ENCODE measurements at places on chromosomes 7 and 10. TPM values are rescaled to one million over a fixed set of nuclear protein-coding genes. Genes with fewer than 3 reads are reported as not detected.

GRCh38 chr7:159093351-159093971, 51.2 kb downstream of the VIPR2 start:
- H3K27ac ChIP-seq = no peak overlapping the region
- no peaks in the 10 kb centered on the region for H3K27me3 ChIP-seq
- no peaks in the 10 kb centered on the region for H3K4me1 ChIP-seq

GRCh38 chr10:22340329-22341189, 4.7 kb upstream of the SPAG6 start:
- peaks cover 4% of the 10 kb centered on the region for H3K36me3 ChIP-seq
- H3K4me3 ChIP-seq = peak overlapping the region; percentile 92
- peak overlapping the region; percentile 91 for H3K27ac ChIP-seq
- peaks cover 90% of the 10 kb centered on the region for H3K27me3 ChIP-seq

- peaks cover 26% of the 10 kb centered on the region for H3K4me1 ChIP-seq
- peaks cover 10% of the 10 kb centered on the region for H3K36me3 ChIP-seq
- H3K27ac ChIP-seq = no peak overlapping the region
Observed at GRCh38 chr10:116084161-116084560, 188.8 kb downstream of the GFRA1 start.

GRCh38 chr7:30841025-30841735, 70.0 kb downstream of the MINDY4 start:
- peaks cover 11% of the 10 kb centered on the region for H3K36me3 ChIP-seq
- no peaks in the 10 kb centered on the region for H3K27me3 ChIP-seq
- DNase-seq = peak; percentile 62
- H3K4me3 ChIP-seq = no peak overlapping the region

DNA sequence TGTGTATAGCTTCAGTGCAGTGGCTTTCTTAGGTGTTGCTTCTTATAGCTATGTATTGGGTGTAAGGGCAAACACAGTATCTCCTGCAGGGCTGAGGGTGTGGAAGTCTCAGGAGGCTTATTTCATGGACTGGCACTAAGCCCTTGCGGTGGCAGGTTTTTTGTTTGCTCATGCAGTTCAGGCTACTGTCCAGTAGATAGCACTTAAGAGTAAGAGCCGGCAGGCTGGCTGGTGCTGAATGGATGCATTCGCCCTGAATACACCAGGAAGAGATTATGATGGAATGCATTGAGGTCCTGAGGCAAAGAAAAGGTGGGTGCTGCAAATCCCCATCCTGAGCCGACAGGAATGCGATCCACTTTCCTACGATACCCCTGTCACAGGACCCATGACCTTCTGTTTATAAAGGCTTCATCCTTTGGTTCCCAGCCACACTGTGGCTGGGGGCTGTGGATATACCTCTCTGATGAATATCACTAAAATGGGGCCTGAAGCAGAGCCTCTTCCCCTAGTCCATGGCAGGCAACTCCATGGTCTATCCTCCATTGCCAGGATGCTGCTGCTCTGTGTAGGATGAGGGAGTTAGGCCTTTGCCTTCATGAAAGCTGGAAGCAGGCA, 44.9 kb downstream of the ANXA8 start:
- DNase-seq = no peak
- peaks cover 20% of the 10 kb centered on the region for H3K27me3 ChIP-seq
- H3K4me1 ChIP-seq = no peaks in the 10 kb centered on the region
- no peak overlapping the region for H3K27ac ChIP-seq

DNA sequence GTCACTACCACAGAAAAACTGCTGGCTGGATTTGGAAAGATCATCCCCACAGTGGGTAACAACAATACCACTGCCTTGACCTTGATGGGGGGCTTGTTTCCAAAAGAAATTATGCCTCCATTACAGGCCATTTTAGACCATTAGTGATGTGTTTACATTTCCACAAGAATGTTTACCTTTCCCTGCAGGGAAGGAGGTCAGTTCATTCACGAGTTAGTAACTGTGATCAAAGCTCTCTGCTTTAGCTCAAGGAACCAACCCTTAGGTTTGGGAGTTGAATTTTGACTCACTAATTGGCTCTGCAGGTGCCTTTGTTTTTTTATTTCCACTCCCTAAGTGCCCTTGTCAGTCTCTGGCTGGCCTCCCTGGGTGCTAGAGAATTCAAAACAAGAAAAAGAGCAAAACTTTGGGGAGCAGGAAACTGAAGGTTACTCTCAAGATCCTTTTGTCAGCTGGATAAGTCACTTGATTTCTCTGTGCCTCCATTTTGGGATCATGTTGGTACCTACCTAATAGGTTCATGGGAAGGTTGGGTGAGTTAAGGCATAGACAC, 41.1 kb upstream of the NUPR2 start:
- no peaks in the 10 kb centered on the region for H3K36me3 ChIP-seq
- H3K27ac ChIP-seq = no peak overlapping the region
- H3K27me3 ChIP-seq = no peaks in the 10 kb centered on the region
- no peak for DNase-seq

DNA sequence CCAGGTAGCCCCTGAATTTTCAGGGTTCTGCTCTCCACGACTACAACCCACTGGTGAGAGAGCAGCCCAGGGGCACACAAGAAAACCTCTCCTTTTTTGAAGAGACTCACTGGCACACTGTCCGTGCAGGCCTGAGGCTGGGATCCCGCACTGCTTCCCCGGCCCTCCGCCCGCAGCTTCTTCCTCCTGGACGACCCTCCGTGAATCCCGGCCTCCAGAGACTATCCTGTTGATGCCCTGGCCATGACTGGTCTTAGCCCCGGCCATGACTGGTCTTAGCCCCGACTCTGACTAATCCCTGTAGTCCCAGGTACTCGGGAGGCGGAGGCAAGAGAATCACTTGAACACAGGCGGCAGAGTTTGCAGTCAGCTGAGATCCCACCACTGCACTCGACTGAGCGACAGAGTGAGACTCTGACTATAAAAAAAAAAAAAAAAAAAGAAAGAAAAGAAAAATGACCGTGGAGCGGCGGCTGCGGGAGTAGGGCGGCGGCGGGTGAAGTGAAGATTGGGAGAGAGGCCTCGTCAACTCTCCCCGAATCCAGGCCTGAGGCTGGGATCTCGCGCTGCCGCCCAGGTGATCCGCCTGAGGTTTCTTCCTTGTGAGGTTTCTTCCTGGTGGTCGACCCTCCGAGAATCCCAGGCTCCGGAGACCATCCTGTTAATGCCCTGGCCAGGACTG, 196.4 kb downstream of the ZNF716 start:
- no peak overlapping the region for H3K27ac ChIP-seq
- DNase-seq = no peak
- no peaks in the 10 kb centered on the region for H3K36me3 ChIP-seq
- H3K27me3 ChIP-seq = no peaks in the 10 kb centered on the region
- H3K4me3 ChIP-seq = no peak overlapping the region

- H3K27ac ChIP-seq = no peak overlapping the region
- H3K4me3 ChIP-seq = no peak overlapping the region
- H3K27me3 ChIP-seq = no peaks in the 10 kb centered on the region
- peaks cover 16% of the 10 kb centered on the region for H3K4me1 ChIP-seq
- no peak for DNase-seq
Observed at GRCh38 chr10:96608805-96609204, 22.0 kb upstream of the TM9SF3 start.

OIT3 gene
- not detected for total RNA-seq

DNA sequence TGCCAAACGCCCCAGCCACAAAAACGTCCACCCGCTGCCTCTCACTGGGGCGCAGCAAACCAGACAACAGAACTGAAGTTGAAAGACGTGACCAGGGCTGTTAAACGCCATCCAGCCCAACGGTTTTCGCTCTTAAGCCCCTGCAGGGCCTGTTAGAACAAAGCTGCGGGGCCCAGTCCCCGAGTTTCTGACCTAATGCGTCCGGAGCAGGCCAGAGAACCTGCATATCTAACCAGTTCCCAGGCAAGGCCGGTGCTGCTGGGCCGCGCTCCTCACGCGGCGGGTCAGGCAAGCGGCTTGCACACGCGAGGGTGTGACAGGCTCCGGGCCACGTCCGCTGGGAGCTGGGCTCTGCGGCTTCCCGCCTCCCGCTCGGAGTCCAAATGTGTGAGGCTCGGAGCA, 87.0 kb downstream of the PTPRN2 start:
- DNase-seq = no peak
- no peak overlapping the region for H3K4me3 ChIP-seq
- H3K36me3 ChIP-seq = no peaks in the 10 kb centered on the region
- H3K27me3 ChIP-seq = peaks cover 8% of the 10 kb centered on the region
- no peak overlapping the region for H3K27ac ChIP-seq

GRCh38 chr7:1225441-1226185, 7.1 kb upstream of the UNCX start:
- no peak for DNase-seq
- H3K36me3 ChIP-seq = no peaks in the 10 kb centered on the region
- H3K4me1 ChIP-seq = peaks cover 14% of the 10 kb centered on the region
- no peak overlapping the region for H3K27ac ChIP-seq
- peak overlapping the region; percentile 61 for H3K4me3 ChIP-seq
- H3K27me3 ChIP-seq = peaks cover 84% of the 10 kb centered on the region

DNA sequence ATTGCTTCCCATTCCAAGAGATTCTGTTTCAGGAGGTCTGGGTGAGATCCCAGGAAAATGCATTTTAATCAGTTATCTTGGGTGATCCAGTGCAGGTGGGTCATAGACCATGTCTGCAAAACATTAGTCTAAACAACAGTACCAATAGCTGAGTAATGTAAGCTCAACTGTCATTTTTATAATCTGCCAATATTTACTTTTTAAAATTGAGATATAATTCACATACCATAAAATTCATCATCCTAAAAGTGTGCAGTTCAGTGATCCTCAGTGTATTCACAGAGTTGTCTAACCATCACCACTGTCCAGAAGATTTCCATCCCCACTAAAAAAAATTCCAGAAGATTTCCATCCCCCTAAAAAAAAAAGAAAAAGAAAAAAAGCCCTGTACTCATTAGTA, 51.0 kb downstream of the FAM204A start:
- no peak overlapping the region for H3K27ac ChIP-seq
- H3K4me1 ChIP-seq = peaks cover 8% of the 10 kb centered on the region
- no peak overlapping the region for H3K4me3 ChIP-seq
- no peaks in the 10 kb centered on the region for H3K36me3 ChIP-seq

DNA sequence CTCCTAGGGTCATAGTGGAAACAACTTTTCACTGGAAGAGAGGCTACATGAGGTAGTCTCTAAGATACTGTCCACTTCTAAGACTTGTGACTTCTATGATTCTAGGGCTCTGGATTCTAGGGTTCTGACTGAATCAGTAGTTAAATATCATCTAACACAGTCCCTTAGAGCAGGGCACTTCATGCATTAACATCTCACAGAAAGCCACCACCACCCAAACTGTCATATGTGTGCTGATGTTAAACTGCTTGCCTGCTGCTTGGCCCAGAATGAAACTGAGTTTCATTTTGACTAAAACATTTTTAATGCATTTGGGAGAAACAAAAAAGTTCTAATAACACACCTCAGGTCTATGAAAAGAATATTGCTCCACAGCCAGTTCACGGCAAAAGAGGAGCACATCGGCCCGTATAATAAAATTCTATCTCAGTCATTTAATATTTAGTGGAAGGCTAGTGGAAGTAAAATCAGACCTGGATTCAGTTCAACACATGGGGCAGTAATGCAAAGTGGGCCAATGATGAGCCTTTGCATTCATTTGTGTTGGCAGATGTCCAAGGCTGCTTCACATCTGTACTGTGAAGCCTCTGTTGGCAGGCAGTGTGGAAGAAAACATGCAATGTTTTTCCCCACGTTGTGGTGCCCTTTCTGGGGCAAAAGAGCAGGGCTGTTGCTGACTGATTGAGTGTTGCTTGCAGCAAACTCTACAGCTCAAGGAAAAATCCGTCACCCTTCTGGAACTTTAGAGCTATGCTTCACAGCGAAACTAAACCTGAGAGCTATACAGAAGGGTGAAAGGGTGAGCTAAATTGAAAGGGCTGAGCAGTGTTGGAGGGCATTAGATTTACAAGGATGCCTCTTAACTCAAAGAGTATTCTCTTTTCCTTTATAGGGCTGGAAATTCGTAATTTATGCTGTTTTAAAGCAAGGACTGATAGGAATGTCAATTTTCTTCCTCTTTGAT, 33.5 kb upstream of the AUTS2 start:
- H3K36me3 ChIP-seq = no peaks in the 10 kb centered on the region
- H3K27ac ChIP-seq = no peak overlapping the region
- DNase-seq = no peak
- peaks cover 4% of the 10 kb centered on the region for H3K27me3 ChIP-seq
- no peak overlapping the region for H3K4me3 ChIP-seq

- no peaks in the 10 kb centered on the region for H3K36me3 ChIP-seq
- H3K27me3 ChIP-seq = no peaks in the 10 kb centered on the region
- H3K27ac ChIP-seq = peak overlapping the region; percentile 88
- DNase-seq = no peak
Observed at GRCh38 chr10:31940839-31941653, 12.4 kb upstream of the ARHGAP12 start.

RBP3 gene
- not detected for total RNA-seq

CUZD1 gene
- 0.86 TPM for total RNA-seq

DNA sequence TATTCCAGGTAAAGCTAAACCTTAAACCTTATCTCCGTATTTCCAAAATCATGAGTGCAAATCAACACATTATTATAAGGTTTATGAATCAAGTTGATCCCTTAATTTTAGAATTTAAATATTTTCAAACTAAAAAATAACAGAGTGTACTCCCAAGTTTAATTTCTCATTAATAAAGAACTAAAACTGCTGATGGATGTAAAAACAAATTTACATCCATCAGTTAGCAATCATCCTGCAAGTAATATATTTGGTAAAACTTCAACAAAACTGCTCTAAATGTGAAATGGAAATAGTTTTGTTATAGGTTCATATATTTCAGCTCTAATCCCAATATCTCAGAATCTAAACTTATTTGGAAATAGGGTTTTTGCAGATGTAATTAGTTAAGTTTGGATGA, 71.3 kb upstream of the ZNF804B start:
- no peaks in the 10 kb centered on the region for H3K27me3 ChIP-seq
- no peak overlapping the region for H3K4me3 ChIP-seq
- H3K4me1 ChIP-seq = no peaks in the 10 kb centered on the region
- no peak overlapping the region for H3K27ac ChIP-seq

DNA sequence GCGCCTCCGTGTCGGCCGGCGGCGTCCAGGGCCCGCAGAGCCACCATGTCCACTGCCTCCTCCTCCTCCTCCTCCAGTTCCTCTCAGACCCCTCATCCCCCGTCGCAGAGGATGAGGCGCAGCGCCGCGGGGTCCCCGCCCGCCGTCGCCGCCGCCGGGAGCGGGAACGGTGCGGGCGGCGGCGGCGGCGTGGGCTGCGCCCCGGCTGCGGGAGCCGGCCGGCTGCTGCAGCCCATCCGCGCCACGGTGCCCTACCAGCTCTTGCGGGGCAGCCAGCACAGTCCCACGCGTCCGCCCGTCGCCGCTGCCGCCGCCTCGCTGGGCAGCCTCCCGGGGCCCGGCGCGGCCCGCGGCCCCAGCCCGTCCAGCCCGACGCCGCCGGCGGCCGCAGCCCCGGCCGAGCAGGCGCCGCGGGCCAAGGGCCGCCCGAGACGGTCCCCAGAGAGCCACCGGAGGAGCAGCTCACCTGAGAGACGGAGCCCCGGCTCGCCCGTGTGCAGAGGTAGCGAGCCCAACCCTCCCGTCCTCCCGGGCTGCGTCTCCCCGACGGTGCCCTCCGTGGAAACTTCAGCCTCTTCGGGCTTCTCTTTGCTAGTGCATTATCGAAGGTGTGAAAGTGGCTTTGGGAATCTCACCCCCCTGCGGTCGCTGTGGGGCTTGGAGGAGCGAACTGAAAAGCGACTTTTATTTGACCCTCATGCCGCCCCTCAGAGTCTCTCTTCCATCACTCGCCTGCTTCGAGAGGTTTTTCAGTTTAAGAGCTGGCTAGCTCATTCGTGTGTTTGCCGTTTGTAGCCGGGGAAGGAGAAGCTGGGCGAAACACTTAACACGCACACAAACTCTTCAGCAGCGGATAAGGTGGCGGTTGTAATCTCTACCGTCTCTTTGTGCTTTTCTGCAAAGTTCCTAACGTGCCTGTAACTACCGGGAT, 975 bp downstream of the GLCCI1 start:
- peak overlapping the region; percentile 73 for H3K4me3 ChIP-seq
- H3K27ac ChIP-seq = no peak overlapping the region
- no peaks in the 10 kb centered on the region for H3K27me3 ChIP-seq
- DNase-seq = no peak
- peaks cover 5% of the 10 kb centered on the region for H3K4me1 ChIP-seq

PSD gene
- total RNA-seq = 7.8 TPM
